ENCODE measurements at places on chromosomes 1 and 21. TPM values are rescaled to one million over a fixed set of nuclear protein-coding genes. Genes with fewer than 3 reads are reported as not detected.

DNA sequence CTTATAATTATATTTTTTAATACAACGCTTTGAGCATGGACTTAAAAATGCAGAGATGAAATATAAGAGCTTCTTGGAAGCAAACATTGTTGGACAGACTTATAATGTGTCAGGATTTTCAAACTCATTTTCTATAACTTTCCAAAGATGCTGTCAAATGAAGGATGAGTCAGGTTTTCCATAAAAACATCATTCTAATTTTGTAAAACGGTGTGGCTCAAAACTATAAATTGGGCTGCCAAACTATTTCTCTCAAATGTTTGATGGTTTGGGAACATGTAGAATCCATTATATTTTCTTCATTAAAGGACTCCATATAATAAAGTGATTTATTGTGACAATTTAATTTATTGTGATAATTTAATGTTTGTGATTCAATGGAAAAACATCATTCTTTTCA is 511.2 kb downstream of the USP25 start:
- no peaks in the 10 kb centered on the region for H3K36me3 ChIP-seq
- no peak overlapping the region for H3K4me3 ChIP-seq
- H3K27me3 ChIP-seq = no peaks in the 10 kb centered on the region
- peaks cover 2% of the 10 kb centered on the region for H3K4me1 ChIP-seq

PPIH gene
- total RNA-seq = 23.1 TPM

GRCh38 chr21:41772351-41773080 is 5.7 kb upstream of the RIPK4 start:
- DNase-seq = no peak
- H3K4me3 ChIP-seq = no peak overlapping the region
- H3K27ac ChIP-seq = no peak overlapping the region
- H3K36me3 ChIP-seq = no peaks in the 10 kb centered on the region
- H3K27me3 ChIP-seq = no peaks in the 10 kb centered on the region

DNA sequence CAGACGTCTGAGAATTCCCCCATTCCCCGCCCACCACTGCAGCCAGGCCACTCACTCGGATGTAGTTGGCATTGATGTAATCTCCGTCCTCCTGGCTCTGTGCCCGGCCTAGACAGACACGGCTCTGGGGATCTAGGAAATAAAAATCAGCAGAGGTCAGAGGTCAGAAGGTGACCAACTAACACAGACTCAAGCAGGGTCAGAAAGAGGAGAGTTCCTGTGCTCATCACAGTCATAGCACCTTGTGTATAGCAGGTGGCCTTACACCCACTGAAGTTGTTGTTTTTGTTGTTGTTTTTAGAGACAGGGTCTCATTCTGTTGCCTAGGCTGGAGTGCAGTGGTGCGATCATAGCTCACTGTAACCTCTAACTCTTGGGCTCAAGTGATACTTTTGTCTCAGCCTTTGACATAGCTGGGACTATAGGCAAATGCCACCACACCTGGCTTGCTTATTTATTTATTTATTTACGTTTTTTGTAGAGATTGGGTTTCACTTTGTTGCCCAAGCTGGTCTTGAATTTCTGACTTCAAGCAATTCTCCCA is 4.9 kb downstream of the PTPN7 start:
- H3K36me3 ChIP-seq = no peaks in the 10 kb centered on the region
- no peak for DNase-seq
- H3K4me3 ChIP-seq = no peak overlapping the region
- H3K27ac ChIP-seq = no peak overlapping the region
- peaks cover 14% of the 10 kb centered on the region for H3K4me1 ChIP-seq

- no peaks in the 10 kb centered on the region for H3K27me3 ChIP-seq
- H3K27ac ChIP-seq = no peak overlapping the region
- H3K4me3 ChIP-seq = no peak overlapping the region
- no peaks in the 10 kb centered on the region for H3K36me3 ChIP-seq
- DNase-seq = no peak
These were observed 47.9 kb downstream of the PHACTR4 start for GRCh38 chr1:28417441-28417922.

- H3K4me3 ChIP-seq = peak within 1 kb of the TSS; percentile 23
- H3K36me3 ChIP-seq = no peaks in the 10 kb centered on the region
- H3K4me1 ChIP-seq = peaks cover 8% of the 10 kb centered on the region
- H3K27me3 ChIP-seq = no peaks in the 10 kb centered on the region
- H3K27ac ChIP-seq = peak within 1 kb of the TSS; percentile 30
These were observed at the start of gene MTARC1 for GRCh38 chr1:220786337-220787068. Gene MTARC1 (plus strand): TSS chr1:220786913. CDS start chr1:220786945, 32 bp downstream.

DNA sequence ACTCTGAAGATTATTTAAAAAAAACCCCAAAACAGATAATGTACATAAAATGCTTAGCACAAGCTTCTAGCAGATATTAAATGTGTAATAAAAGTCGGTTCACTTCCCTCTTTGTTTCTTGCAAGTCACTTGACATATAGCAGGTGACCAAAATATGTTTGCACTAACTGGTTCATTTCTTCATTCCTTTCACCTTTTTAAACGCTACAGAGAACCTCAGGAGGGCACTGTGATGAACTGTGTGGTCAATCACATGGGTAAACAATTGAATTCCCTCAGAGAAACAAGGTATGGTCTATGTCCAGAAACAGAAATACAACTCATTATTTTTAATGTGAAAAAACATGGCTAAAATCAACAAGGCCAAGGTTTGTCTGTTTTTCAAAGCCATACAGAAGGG is 51.3 kb upstream of the BCL10 start:
- no peak for DNase-seq
- H3K27ac ChIP-seq = no peak overlapping the region
- peaks cover 5% of the 10 kb centered on the region for H3K4me1 ChIP-seq
- H3K27me3 ChIP-seq = no peaks in the 10 kb centered on the region

DRAM2 gene
- 51.8 TPM for total RNA-seq

Data from ovary (tissue), 10 donors.